ENCODE measurements at places on chromosomes 4 and X.

- no peak for DNase-seq
Observed at GRCh38 chrX:13265549-13266132, 54.2 kb downstream of the ATXN3L start.

- no peak for DNase-seq
Observed at GRCh38 chr4:10135260-10135659, 18.7 kb upstream of the WDR1 start.

- DNase-seq = no peak
Observed at GRCh38 chr4:53637348-53637747, 46.1 kb upstream of the LNX1 start.

DNA sequence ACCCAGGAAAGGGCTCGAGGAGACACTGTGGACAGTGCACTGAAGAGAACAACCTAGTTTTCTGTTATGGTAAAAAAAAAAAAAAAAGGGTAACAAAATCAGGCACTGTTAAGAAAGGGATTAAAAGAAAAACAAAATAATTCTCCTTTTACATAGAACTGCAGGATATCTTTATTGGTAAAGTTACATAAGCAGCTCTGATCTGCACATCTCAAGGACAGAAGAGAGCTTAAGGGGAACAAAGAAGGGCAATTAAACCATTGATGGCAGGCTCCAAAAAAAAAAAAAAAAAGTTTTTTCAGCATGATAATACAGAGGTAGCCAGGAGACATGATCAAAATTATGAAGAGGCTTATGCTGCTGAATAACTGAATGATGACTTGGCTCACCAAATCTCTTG is 85.0 kb downstream of the HDAC8 start:
- DNase-seq = no peak

DNA sequence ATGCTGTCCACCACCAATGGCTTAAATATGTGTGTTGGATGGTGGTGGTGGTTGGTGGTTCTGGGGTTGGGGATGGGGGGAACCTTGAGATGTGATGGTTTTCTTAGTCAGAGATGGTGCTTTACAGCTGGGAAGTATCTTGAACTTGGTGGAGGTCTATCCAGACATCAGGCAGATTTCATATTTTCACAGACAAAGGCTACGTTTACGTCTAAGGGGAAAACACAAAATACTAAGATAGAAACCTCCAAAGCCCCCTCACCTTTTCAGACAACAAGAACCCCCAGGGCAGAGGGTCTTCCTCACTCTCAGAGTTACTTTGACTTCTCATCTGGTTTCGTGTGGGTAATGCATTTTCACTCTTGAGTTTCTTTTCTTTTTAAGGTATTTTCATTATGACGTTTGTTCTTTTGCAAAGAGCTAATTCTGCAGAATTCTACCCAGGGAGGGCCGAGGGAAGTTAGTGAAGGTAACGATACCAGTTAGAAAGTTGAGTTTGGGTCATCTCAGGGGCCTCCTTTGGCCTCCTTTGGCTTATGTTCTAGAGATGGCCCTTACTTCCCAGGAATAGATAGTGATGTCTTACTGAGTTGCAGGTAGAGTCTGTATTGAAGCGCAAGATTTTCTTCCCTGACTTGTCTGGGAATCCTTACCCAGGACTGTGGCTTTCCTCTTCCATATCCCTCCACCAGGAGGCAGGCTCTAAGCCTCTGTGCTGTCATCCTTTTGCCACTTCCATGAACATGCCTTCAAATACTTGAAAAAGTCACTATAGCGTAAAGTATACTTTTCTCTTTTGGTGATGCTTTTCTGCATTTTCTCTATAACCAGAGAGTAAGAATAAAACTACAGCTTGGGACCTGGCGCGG is 31.9 kb downstream of the RHOH start:
- no peak for DNase-seq

- DNase-seq = peak; percentile 69
Observed at GRCh38 chrX:74251006-74251930, 52.7 kb upstream of the ZCCHC13 start.

DNA sequence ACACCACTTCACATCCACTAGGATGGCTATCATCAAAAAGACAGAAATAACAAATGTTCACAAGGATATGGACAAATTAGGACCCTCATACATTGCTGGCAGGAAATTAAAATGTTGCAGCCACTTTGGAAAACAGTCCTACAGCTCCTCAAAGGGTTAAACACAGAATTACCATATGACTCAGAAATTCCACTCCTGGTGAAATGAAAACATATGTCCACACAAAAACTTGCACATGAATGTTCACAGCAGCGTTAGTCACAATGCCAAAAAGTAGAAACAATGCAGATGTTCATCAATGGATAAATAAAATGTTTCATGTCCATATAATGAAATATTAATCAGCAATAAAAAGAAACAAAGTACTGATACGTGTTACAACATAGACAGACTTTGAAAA is 15.1 kb downstream of the S100G start:
- DNase-seq = no peak

DNA sequence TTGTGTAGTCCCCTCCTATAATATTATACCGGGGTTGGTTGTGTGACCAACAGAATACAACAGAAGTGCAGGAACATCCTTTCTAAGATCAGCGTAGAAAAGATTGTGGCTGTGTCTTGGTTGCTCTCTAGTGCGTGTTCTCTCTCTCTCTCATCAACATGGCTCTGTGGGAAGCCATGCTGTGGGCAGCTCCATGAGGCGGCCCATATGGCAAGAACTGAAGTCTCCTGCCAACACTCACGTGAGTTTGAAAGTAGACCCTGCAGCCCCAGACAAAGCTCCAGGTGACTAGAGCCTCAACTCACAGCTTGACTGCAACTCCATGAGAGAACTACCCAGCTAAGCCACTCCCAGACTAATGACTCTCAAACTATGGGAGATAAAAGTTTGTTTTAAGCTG is 118.7 kb downstream of the TSPAN5 start:
- DNase-seq = no peak

DNA sequence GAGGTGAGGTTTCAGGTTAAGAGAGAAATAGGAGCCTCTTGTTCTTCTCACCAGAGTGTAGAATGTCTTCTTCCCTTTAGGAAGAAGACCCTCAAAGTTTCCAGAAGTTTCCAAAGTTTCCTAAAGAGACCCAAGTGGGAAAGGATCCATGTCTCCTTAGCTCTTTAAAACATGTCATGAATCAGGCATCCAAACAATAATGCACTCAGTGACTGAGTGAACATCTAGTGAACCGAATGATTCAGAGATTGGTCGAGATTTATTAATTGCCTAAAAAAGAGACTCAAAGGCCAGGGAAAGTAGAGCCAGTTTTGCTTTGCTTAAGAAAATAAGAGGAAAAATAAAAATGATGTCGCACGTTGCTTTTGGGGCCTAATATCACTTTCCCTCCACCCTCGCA is 29.4 kb downstream of the FGF5 start:
- no peak for DNase-seq

DNA sequence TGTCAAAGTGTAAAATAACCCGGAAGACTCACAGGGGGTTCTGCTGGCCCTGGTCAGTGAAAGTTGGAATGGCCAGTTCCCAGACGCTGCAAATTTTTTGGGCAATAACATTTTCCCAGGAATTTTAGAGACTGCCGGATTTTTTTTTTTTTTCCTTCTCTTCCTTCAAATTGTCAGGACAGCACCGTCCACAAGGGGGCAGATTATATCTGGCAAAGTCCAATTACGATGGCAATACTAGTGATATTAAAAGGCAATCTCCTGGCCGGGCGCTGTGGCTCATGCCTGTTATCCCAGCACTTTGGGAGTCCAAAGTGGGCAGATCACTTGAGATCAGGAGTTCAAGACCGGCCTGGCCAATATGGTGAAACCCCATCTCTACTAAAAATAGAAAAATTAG is 20.5 kb downstream of the SLC25A5 start:
- DNase-seq = peak; percentile 65

- DNase-seq = no peak
Observed at GRCh38 chrX:41332005-41332404, 2.0 kb upstream of the DDX3X start.

- no peak for DNase-seq
Observed at GRCh38 chr4:101290654-101291053, 56.7 kb downstream of the PPP3CA start.

DNA sequence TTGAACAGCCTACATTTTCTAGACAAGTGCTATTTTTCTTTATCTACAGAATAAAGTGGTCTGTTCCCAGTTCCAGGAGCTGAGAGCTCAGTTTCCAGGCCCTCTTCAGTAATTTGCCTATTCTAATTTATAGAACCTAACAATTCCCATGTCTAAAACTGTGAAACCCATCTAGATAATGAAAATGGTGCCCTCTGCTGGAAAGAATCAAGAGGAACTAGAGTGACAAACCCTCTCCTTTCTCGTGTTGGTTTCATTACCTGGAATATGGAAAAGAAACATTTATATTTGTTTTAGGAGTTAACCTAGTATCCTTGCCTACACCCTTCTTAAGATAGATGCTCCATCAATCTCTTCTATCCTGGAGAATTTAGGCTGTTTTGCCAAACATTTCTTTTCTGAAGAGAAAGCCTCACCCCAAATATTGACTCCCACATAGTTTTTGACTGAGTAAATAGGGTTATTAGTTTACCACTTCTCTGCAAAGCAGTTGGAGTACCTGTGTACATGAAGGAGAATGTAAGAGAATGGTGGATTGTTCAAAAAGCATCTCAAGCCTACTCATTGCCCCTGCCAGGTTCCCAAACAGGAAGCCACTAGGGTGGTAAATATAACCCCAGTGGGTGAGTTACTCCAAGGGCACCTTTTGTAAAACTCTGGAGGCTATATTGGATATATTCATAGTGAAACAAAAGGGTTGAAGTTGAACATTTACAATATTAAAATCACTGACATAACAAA is 121.6 kb downstream of the RASL11B start:
- peak; percentile 93 for DNase-seq

GRCh38 chr4:52824603-52825459 is 37.3 kb upstream of the RASL11B start:
- DNase-seq = no peak

GRCh38 chr4:876780-877179 is 50.9 kb upstream of the CPLX1 start:
- DNase-seq = peak; percentile 21

DNA sequence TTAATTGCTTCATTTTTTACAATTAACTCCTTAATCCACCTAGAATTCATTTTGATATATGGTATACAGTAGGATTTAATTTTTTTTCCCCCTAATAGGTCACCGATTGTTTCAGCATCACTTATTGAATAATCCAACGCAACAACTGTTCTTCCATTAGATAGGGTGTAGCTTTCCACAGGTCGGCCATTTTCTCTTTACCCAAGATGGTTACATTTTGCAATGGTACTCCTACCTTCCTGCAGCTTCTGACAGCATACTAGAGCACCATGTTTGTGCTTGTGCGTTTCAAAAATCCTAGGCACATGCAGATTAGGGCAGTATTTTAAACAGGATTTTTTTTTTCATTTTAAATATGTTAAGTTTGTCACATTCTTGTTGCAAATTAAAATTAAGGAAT is 2.3 kb downstream of the LINC00632 start:
- DNase-seq = no peak

DNA sequence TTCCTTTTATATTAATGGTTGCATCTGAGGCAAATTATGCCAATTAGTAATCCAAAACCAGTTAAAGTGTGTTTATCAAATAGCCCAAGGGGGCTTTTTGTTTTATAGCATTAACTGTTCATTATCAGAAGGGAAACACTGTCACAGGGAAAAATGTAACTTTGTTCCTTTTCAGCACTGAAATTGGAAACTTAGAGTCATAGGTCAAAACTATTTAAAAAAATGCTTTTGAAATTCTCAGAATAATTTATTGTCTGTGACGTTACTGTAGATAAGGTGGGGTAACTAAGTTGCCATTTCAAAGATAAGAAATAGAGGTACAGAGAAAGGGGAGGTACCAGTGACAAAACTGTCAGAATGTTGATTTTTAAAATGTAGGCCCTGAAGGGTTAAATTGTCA is 129.3 kb downstream of the AKAP4 start:
- no peak for DNase-seq

DNA sequence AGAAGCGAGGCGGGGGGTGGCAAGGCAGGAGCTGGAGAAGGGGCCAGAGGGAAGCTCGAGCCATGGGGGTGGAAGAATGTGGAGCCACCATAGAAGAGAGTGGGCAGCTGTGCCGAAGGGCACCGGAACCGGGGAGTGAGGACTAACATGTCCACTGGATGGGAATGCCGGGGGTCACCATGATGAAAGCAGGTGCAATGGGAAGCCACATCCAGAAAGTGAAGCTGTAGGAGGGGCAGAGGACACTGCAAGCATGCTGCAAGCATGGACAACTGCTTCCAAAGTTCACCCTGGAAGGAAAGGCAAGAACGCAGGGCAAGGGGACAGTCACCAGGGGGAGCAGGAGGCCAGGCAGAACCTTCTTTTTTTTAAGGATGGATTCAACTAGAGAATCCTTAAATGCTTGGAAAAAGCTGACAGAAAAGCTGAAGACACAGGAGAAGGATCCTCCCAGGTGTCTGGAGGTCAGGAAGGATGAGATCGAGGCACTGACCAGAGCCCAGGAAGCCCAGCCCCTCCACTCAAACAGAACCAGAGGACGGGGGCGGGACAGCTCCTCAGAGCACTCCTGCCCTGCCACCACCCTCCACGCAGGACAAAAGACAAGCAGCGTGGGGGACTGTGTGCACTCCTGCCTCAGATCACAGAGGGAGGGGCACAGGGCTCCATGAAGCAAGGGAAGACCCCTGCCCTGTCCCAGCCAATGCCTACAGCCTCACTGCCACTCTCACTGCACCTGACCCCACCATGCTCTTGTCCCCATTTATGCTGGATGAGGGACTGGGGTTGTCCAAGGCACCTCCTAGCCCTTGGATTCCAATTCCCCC is 169.2 kb downstream of the AFAP1 start:
- peak; percentile 52 for DNase-seq

DNA sequence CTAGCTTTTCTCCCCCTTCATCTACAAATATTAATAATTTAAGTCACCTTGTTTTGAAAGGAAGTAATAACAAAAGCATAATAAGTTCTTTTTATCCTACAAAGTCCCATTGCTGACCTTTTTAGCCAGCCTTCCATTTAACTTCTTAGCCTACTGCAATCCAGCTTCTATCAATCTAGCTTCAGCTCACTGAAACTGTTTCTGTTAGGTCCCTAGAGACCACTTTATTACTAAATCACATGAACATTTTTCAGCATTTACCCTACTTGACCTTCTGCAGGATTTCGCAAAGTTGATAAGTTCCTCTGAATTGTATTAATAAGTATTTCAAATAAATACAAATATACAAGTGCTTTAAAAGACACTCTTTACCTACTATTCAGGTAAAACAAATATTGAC is 186.5 kb downstream of the ANTXR2 start:
- DNase-seq = no peak

DNA sequence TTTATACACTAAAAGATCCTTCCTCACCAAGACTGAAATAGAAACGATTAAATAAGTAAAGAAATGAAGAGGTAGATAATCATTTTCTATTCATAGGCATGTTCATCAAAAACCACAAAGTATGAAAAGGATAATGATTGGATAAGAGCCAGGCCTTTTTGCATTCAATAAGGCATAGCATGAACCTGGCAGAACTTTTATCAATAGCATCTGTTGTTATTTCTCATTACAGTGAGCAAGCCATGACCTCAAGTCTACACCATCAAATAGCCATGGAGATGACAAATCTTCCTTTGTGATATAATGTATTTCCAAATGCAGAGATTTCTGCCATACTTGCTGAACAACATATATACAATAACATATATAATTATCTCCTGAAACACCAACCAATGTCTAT is 206.0 kb upstream of the SLC7A11 start:
- no peak for DNase-seq

GRCh38 chr4:24073948-24074347 is 184.1 kb upstream of the PPARGC1A start:
- DNase-seq = no peak

GRCh38 chrX:11380187-11380844 is 87.1 kb downstream of the AMELX start:
- no peak for DNase-seq

GRCh38 chr4:172780566-172781081 is 388.0 kb upstream of the GALNT7 start:
- no peak for DNase-seq
